Stimulated activated CD4-positive, alpha-beta T cell treated with anti-CD3 and anti-CD28 coated beads, Interleukin-1b, Interleukin-23, amount 100 ng/mL, for 24 hours (primary cell): ENCODE measurements at places on chromosomes 7 and 10.

GRCh38 chr10:25026463-25026862, 10.1 kb downstream of the THNSL1 start:
- DNase-seq = no peak

DNA sequence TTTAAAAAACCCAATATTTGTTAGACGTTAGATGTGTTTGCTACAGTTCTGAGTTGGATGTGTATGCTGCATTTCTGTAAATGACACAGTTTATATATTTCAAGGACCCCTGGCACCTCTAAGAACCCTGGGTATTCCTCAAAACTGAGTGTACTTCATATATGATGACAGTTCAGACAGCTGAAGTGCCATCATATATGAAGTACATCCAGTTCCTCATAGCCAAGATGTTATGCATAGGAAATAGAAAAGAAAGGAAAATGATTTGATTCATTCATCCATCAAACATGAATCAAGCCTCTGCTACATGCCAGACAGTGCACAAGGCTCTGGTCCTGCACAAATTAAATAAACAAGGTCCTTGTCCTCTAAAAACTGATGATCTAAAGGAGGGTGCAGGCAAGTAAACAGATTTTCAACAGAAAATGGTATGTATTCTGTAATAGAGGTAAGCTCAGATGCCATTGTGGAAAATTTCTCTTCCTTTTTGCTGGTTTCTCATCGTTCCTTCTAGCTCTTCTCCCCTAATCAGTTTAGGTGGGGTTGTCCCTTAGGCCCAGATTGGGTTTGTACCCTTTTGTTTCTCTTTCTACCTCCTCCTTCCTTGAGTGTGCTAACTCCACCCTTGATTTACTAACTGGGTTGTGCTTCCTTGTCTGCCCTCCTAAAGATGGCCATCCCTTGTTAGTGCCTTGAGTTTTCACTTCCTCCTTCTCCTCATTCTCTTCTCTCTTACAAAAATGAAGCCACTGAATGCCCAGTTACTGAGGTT, 25.3 kb upstream of the SMIM30 start:
- DNase-seq = no peak

DNA sequence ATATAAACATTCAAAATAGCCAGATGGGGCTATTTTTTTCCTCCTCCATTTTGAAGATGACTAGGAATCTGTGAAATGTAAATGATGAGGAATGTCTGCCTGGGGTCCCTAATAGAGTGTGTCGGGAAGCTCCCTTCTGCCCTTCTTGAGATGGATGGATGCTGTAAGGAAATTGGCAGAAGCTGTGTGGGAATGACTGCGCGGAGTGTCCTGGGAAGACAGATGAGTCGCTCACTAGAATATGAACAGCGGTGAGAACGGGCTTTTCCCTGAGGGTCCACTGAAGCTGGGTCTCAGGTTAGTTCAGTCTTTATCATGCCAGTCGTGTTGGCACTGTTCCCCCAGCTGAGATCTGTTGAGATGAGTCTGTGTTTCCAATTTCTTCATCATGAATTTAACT, 75.1 kb upstream of the PLPP4 start:
- no peak for DNase-seq

- no peak for DNase-seq
Observed at GRCh38 chr7:54778166-54778565, 19.2 kb upstream of the SEC61G start.
